ENCODE measurements at places on chromosomes 1 and 21.

GRCh38 chr1:93704052-93704451, 22.4 kb upstream of the BCAR3 start:
- no peak for DNase-seq

- peak; percentile 50 for DNase-seq
These were observed 859 bp upstream of the LRRC8B start for GRCh38 chr1:89523572-89524368.

GRCh38 chr1:3504822-3505153, 50.3 kb downstream of the ARHGEF16 start:
- DNase-seq = no peak

DNA sequence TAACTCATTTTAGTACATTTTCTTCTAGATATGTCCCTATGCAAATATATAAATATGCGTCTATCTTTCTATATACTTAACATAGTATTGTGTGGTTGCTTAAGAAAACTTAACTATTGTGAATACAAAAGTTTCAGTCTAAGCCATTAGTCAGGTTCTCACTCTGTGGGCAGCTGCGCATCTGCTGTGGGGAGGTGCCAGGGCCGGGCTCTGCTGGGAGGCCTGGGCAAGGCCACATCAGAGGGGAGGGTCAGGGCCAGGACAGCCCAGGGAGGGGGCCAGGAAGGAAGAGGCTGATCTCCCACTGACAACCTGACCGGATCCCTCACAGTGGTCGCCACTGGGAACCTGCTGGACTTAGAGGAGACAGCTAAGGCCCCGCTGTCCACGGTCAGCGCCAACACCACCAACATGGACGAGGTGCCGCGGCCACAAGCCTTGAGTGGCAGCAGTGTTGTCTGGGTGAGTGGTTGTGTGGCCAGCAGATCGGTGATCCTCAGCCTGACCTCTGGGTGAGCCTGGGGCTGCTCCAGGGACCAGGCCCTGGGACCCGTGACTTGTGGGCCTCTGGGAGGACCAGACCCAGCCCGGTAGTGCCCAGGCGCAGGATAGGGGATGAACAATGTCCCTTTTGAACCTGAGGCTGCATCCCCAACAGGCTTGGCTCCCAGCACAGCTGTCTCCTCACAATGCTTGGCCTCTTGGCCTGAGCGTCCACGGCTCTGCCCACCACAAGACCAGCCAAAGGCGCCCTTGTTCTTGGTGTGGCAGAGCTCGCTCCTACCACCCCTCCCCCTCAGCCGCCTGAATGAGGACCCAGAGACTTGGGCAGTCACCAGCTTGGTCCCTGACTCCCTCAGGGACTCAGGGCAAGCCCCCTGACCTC, 20.2 kb downstream of the LDLRAP1 start:
- no peak for DNase-seq

DNA sequence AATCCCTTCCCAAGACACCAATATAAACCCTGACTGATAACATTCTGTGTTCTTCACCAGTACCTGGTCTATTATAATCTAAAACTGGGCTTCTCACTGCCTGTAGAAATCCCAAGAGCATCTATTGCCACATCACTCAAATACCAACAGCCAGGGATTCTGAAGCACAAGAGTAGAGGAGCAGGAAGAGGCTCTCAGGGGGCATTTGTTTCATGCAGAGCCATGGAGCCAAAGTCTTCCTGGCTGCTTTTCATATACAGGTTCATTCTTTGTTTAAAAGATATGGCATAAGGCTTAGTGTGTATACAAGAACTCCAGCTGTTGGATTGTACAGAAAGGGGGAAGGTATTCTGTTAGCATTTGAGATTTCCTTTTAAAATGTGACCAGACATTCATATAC, 38.2 kb upstream of the USH2A start:
- DNase-seq = no peak

DNA sequence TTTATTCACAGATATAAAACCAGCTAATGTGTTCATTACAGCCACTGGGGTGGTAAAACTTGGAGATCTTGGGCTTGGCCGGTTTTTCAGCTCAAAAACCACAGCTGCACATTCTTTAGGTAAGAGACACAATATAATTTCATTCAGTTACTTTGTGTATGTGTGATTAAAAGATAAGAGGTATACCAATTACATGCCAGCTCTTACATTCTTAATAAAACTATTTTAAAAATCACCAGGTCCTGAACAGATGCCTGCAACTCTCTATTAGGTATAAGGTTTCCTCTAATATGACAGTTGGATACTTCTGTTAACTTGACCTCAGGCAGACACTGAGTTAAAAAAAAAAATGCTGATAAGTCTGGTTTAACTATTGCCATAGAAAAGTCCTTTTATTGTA, 122.1 kb downstream of the NEK7 start:
- DNase-seq = no peak

- no peak for DNase-seq
These were observed 183.6 kb downstream of the PLPP3 start for GRCh38 chr1:56395776-56396175.

DNA sequence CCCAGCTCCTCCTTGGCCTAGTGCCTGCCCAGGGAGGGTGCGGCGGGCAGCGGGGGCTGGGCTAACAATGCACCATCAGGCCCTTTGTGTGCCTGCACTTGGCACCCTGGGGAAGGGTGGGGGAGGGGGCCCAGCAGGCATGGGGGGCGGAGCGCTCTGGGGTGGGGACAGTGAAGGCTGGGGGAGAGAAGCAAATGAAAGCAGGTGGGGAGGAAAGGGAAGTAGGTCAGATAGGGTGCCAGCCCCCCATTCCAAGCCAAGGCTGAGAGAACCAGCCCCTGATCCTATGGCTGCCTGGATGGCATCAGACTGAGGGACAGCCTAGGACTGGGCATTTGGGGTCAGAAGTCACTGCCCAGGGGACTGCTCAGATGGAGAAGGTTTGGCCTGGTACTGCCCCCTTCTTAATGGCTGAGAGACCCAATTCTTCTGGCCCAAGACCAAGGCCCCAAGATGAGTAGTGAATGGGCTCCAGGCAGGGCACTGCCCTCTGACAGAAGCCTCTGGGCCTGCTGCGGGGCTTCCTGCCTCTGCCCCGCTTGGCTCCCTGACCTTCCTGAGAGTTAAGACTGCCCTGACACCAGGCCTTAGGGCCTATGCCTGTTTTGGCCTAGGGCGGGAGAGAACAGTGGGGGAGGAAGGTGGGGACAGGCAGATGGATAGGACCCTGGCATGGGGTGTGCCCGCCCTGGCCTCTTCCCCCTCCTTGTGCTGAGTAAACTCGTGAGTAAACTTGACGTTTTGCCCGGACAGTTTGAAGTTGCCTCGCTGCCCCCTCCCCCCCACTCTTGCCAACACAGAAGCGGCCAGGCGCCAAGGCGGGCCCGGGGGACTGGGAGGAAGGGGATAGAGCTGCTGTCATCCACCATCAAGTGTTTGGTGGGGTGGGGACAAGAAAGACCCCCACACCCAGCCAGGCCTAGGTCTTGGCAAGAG, 2.7 kb downstream of the ZBTB7B start:
- DNase-seq = no peak

GRCh38 chr1:222373216-222373615, 174.7 kb downstream of the HHIPL2 start:
- DNase-seq = no peak

DNA sequence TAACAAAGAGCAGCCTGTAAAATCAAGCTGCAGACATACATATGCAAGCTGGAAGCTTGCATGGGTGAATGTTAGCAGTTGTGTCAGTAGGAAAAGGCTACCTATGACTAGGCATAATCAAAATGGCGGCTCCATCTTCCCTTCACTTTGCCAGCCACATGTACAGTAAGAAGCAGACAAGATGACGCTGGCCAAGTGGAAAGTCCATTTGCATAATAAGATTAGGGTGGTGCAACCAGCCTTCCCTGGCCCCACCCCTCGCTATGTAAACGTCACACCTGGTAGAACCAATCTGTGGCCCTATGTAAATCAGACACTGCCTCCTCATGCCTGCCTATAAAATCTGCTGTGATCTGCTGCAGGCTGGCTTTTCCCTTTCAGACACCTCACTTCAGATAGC, 171.9 kb upstream of the USP25 start:
- DNase-seq = no peak

DNA sequence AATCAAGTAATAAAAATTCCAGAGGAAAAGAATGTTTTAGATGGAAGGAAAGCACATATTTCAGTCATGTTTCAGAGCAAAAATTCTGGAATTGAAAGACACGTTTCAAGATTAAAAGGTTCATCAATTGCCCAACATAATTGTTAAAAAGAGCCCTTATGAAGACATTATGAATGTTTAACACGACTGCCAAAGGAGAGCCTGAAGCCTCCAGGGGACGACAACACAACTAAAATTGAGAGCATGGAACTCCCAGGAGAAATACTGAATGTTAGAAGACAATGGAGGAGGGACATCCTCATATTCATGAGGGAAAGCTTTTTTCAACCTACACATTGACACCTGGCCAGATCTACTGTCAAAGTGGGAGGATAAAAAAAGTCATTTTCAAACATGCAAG, 16.0 kb downstream of the OR2T11 start:
- DNase-seq = peak; percentile 38

DNA sequence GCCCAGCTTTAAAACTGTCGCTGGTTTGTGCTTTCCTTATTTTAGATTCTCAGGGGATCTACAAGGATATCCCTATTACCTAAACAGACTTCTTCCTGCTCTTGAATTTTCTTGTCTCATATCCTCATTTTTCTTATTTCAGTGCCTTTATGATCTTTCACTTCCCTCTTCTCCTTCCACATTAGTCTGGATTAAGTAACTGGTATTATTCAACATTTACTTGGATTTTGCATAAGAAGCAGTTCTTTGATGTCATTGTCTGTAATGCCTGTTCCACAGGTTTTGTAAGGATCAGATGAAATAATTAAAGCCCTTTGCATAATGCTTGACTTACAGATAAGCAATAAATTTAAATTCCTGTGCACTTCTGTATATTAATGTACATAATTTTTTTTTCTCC, 26.5 kb downstream of the CXADR start:
- no peak for DNase-seq

DNA sequence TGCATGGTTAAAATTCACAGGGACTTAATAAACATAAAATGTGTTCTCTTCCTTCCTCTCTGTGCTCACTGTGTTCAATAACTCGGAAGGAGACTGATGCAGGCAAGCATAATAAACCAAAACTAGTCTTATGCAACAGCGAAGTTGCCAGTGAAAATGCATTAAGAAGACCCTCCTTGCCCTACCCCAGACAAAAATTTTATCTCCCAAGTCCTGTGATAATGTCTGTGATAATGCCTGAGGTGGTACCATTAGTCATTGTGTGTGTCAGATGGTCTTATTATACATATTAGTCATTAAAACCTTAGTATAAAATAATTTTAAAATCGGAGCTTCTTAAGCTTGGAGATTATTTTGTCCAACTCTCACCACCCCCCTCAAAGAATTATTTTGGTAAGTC, 97.8 kb downstream of the NGF start:
- DNase-seq = no peak

DNA sequence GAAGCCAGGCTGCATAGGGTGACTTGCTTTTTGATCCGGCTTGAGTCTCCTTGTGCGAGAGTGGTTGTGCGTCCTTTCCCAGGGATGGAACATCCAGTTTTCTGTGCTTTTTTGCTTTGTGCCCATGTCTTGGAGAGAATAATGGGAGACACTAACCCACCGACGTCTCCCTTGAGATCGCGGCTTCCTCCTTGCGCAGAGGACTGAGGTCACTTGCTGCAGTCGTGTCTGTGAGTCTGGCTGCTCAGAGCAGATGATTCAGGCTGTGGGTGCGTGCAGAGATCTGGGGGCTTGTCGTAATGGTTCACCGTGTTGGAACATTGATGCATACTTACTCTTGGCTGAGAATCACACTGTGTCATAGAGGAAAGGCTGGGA, 164.5 kb upstream of the CACNA1E start:
- no peak for DNase-seq

GRCh38 chr1:4603295-4604110, 50.9 kb upstream of the AJAP1 start:
- DNase-seq = no peak

DNA sequence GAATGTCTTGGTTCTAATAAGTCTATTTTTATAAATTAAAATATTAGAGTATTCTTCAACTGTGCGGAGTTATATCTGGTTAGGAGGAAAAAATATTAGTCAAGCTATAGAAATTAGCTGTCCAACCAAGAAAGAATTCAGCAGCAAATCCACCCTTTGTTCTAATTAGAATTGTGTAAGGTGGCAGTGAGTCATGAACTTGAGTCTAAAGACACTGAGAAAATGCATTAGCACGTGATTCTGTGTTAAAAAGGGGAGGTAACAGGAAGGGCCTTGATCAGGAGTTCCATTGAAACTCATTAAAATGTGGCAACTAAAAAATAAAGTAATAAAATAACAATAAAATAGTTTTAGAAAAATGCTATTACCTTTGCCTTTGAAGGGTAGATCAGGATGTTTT, 398.2 kb upstream of the RGS18 start:
- no peak for DNase-seq

GRCh38 chr1:240511789-240512188, 100.2 kb downstream of the GREM2 start:
- DNase-seq = no peak

GRCh38 chr1:207933205-207933800, 22.4 kb upstream of the CD34 start:
- no peak for DNase-seq

DNA sequence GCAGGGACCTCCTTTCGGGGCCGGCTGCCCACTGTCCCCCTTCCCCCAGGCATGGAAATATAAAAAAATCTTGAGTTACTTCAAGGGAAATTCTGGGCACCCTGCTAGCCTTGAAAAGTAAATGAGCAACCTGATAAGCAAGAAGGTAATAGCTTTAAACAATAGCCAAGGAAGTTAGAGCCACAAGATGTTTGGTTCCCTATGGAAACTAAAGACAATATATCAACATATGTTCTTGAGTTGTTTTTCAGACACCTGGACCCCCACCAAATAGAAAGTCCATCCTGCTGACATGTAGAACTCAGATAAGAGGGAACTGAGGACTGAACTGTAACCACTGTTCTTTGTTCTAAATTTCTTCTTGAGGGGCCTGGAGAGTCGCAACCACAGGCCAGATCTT, 19.3 kb upstream of the SLC35A3 start:
- no peak for DNase-seq

GRCh38 chr1:212310383-212310782, 25.2 kb downstream of the PPP2R5A start:
- DNase-seq = no peak

- no peak for DNase-seq
These were observed 545.3 kb downstream of the PLA2G4A start for GRCh38 chr1:187374082-187374481.

GRCh38 chr1:182255494-182255893, 136.1 kb downstream of the GLUL start:
- DNase-seq = no peak
